Dermis microvascular lymphatic vessel endothelial cell (primary cell): ENCODE measurements at places on chromosomes 1 and 21. TPM values are rescaled to one million over a fixed set of nuclear protein-coding genes. Genes with fewer than 3 reads are reported as not detected.

- DNase-seq: no peak
Measured at GRCh38 chr1:219120624-219121544, 52.8 kb upstream of the LYPLAL1 start.

LRRC39 gene
- under 0.01 TPM in 1 of 2 replicates, not detected in the other for total RNA-seq

DNA sequence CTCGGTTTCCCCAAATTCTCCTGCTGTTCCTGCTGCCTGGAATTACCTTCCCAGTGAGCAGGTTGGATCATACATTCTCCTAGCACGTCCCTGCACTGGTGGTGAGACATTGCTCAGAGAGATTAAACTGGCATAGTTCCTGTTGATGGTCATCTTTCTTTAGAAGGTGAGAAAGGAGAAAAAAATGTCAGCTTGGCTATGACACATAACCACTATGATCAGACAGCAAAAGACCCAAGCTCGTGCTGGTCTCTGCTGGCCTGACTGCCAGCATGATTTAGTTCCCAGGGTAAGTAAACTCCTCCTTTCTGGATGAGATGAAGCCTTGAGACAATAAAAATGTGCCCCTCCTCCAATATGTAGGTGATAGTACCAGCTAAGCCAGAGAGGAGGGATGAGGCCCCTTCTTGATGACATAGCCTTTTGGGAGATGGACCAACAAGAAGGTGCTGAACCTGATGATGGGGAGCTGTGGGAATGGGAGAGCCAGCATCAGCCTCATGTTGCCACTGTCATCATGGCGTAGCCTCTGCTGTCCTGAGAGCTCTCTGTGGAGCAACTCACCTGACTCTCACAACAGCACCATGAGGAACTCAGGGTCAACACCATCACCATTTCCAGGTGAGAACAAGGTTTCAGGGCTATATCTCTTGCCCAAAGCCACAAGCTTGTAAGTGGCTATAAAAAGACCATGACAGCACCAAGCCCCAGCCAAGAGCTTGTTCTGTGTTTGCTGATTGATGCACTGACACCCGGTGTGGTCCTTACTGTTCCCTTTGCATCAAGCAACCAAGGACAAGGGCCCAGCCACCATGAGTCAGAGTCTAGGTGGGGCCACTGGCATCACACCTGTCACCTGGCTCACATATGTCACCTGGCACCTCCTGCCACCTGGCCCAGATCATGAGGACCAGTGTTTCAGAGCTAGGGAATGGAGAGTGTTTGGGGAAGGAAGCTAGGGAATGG, 200.0 kb downstream of the MATN1 start:
- DNase-seq: no peak

GRCh38 chr1:173020138-173020750, 30.5 kb downstream of the TNFSF18 start:
- DNase-seq: no peak

DNA sequence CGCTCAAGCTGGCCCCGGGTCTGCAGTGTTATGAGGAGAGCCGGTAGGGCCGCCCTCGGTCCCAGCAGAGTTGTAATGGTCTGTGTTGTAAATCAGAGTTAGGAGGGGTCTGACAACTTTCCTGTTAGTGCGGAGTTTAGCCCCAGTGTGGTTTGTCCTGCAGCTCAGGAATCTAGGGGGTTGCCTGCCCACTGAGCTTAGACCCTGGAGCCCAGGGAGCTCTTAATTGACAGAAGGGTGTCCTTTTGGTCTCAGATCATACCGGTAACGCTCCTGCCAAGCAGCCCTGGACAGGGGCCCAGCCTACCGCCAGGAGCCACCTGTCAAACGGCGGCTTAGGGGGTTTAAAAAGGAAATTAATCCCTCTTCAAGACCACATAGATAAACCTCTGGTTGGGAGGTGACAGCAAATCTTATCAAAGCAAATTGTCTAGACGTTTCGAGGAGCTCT, 164.4 kb downstream of the DYRK1A start:
- DNase-seq: no peak
